ENCODE measurements at places on chromosomes 6 and 20. TPM values are rescaled to one million over a fixed set of nuclear protein-coding genes. Genes with fewer than 3 reads are reported as not detected.

The CBLN4 gene
- not detected for total RNA-seq

DNA sequence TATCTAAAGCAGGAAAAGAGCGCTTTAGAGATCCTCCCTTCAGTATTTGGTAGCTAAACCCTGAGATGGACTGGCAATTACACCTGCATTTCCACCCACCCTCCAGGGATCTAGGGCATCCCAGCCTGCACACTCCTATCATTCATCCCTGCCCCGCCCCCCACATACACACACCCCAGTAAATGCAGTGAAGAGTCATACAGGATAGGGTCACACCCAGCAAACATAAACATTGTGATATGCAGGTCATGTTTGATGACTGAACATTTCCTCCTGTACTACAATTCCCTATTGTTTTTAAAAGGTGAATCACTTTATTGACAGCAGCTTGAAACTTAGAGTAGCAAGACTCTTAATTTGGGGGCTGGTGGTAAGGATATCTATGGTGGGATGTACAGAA, 112.9 kb downstream of the FOXO3 start:
- DNase-seq = no peak

DNA sequence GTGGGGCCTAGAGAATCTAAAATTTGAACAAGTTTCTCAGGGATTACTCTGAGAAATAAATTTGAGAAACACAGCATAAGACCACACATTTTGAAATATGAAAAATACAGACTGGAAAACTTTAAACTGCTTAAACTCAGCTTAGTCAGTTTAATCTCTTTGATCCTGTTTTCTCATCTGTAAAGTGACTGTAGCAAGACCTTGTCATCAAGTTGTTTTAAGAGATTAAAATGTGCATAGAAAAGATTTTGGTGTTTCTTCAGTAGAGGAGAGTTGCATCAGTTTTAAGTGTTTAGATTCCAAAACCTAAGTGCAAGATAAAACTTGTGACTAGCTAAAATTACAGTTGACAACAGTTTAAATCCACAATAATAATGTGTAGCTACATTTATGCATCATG, 8.1 kb upstream of the BCKDHB start:
- DNase-seq = no peak

DNA sequence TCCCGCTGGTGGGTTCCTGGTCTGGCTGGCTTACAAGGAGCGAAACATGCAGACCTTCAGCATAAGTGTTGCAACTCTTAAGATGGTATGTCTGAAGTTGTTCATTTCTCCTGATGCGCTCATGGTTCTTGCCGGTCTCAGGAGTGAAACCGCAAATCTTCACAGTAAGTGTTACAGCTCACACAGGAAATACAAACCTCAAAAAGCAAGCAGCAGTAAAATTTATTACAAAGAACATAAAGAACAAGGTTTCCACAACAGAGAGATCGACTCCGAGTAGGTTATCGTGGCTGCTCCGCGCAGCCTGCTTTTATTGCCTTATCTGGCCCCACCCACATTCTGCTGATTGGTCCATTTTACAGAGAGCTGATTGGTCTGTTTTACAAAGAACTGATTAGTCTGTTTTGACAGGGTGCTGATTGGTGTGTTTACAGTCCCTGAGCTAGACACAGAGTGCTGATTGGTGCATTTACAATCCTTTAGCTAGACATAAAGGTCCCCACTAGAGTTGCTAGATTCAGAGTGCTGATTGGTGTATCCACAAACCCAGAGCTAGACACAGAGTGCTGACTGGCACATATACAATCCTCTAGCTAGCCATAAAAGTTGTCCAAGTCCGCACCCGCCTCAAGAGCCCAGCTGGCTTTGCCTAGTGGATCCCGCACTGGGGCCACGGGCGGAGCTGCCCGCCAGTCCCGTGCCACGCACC, 39.2 kb downstream of the TRIM27 start:
- DNase-seq = no peak

DNA sequence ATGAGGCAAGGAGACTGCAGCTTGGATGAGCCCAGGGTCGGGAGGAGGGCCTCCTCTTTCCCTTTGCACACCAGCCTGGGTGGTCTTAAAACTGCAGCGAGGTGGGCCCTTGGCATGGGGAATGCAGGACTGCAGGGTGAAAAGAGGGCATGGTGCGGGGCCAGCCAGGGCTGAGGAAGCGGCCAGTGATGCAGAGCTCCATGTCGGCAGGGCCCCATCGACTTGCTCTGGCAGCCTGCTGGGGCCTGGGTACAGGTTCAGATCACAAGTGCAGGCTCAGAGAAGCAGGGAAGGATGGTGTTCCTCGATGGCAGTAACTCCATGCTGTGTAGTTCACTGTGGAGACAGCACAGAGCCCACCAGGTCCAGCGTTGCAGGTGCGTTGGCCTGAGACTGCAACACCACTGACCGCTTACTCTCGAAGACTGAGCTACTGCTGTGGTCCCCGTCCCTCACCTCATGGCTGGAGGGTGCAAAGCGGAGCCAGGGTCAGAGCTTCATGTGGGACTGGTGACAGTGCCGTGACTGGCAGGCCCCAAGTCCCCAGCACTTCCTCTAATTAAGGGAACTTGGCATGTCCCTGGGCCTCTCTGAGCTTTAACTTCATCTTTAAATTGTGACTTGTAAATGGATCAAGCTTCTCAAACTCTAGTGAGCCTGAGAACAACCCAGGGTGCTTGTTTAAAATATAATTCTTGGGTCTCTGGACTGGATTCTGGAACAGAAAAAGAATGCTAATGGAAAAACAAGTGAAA, 223.2 kb downstream of the SYNDIG1 start:
- no peak for DNase-seq

Data from fibroblast of lung (primary cell).